ENCODE measurements at places on chromosomes 2 and 18.

GRCh38 chr2:167140330-167140729 lies 252.1 kb downstream of the XIRP2 start:
- no peak for DNase-seq

- DNase-seq = no peak
Measured at GRCh38 chr2:130190237-130190636, 8.0 kb downstream of the TUBA3E start.

GRCh38 chr2:46270384-46270783 lies 26.8 kb upstream of the EPAS1 start:
- DNase-seq = no peak

- no peak for DNase-seq
Measured at GRCh38 chr2:124353656-124354055, 328.6 kb downstream of the CNTNAP5 start.

GRCh38 chr2:56739413-56739812 lies 555.6 kb downstream of the CCDC85A start:
- no peak for DNase-seq

DNA sequence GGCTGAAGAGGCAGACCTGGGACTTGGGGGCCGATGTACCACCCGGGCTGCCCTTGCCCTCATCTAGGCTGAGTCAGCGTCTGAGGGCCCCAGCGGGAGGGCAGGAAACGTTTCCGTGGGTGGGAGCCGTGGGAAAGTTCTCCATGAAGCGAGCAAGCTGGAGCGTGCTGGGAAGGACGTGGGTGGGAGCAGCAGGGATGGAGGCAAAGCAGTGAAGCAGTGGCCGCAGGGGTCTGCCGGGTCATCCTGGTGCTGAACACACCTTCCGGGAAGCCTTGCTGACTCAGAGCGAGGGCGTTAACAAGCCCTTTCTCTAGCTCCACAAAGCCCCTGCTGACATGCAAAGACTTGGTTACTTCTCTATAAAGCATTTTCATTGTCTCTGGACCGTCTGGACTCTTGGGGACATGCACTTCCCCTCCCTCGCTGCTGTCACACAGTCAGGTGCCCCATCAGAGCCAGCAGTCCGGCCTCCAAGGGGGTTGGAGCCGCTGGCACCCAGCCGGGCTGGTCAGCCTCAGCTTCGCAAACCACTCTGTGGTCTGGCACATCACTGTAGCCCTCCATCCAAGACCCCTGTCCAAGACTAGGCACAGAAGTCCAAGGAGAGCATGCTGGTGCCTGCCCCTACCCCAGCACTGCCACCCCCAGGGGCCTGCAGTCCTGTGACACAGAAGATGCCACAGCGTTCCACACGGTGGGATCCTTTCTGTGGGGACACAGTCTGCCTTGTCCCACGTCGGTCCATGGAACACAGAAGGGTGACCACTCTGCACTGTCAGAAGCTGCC lies 115.1 kb upstream of the GPC1 start:
- no peak for DNase-seq

DNA sequence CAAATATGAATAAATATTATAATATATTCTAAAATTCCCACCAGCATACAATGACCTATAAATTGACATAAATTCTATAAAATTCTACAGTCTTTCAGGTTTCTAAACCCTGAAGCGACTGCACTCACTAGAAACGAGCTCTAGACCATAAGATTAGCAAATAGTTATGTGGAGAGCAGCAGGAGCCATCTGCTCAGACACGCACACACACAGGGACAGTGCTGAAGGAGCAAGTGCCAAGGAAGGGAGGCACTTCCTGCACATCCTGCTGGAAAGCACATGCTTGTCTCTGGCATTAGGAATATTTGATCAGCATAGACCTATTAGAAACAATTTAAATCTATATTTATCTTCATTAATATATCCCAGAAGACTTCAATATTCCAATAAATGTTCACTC lies 713.9 kb upstream of the CDH2 start:
- no peak for DNase-seq

DNA sequence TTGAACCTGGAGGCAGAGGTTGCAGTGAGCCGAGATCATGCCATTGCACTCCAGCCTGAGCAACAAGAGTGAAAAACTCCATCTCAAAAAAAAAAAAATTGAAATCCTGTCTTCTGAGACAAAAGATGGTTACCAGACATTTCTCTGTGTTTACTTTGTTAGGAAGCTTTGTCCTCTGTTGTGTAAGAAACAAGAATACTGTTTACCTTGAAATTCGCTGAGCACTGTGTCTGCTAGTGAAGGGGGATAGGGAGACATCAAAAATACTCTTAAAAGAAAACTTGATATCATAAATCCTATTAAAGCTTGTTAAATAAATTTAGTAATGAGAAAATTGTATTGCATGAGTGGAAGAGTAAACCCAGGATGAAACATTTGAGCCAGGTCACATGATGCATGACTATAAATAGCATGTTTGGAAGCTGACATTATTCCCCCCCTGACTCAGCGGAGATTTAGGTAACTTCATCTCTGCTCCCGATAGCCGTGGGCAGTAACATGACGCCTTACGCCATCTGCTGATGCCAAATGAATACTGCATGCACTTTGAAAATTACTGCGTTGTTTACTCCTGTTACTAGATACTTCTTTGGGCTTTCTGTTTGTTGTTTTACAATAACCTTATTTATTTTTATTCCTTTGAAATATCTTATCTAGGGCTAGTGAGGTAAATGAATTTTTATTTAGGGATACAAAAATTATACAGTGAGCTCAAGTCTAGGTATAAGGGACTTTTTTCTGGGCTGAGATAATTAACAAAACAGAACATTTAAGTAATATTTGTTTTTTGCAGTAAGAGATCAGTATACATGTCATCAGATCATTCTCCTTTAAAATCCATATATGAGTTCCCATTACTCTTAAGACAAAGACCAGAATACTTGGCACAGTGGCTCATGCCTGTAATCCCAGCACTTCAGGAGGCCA lies 134.9 kb downstream of the MAP3K20 start:
- DNase-seq = peak; percentile 76

GRCh38 chr2:152432206-152432653 lies 97.3 kb downstream of the FMNL2 start:
- no peak for DNase-seq

GRCh38 chr2:203143391-203143790 lies 95.4 kb upstream of the CYP20A1 start:
- DNase-seq = no peak

DNA sequence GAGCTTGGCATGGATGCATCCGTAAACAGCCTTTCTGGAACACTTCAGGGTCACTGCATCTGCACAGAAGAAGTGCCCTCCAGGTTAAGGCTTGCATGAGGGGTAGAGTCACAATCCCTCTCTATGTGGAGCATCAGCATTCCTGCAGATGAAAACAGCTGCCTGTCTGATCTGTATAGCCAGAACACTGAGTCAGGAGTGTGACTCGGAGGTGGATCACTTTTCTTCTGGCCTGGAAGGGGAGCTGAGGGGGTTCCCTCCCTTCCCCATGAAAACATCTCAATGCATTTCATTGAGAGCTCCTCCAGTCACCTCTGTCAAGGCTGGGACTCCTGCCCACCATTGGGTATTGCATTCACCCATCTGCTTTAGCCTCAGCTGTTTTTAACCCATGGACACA lies 72.5 kb upstream of the SERPINE2 start:
- no peak for DNase-seq

DNA sequence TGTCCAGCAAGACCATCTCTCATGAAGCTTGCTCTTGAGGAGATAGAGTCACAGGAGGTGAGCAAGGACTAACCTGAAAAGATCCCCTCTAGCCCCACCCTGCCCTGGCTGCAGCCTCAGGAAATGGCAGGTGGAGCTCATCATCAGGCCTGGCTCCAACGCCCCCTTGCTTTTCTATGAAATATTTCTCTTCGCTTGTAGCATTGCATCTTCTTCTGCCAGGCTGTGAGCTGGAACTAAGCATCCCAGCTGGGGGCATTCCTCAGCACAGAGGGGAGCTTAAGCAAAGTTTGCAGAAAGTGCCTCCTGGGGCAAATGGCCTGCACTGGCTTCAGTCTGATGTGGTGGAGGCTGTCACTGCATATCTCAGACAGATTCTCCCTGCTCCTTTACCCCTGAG lies 90.1 kb upstream of the LGALSL start:
- DNase-seq = no peak

GRCh38 chr2:9982248-9982647 lies 30.8 kb downstream of the GRHL1 start:
- no peak for DNase-seq

- DNase-seq = no peak
Measured at GRCh38 chr2:1739961-1740715, 4.2 kb downstream of the PXDN start.

- no peak for DNase-seq
Measured at GRCh38 chr2:85156153-85156552, 23.0 kb downstream of the TCF7L1 start.

DNA sequence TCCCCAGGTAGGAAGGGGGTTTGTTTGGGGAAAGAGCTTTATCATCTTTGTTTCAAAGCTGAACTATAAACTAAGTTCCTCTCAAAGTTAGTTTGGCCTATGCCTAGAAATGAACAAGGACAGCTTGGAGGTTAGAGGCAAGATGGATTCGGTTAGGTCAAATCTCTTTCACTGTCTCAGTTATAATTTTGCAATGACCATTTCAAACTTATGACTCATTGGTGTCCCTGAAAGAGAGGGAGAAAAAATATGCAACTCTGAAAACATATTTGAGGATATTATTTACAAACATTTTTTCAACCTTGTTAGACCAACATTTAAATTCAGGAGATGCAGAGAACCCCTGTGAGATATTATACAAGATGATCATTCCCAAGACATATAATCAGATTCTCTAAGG lies 95.7 kb downstream of the EFEMP1 start:
- DNase-seq = no peak

DNA sequence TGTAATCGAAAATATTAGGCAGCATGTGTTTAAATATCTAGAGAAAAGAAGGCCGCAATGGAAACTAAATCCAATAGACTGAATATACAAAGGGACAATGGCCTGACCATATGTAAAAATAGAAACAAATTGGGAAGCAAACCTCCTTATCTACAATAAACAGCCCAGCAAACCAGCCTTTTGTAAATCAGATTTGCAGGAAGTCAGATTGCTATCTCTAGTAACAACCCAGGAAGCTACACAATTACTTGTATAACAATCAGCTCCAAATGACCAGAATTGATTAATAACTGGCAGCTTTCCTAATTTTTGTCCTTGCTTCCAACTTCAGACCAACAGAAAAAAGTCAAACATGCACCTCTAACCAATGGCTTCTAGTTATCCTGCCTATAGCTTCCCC lies 860.0 kb downstream of the CPS1 start:
- no peak for DNase-seq

Data from COR-L47 (cell line).